NCI-H1417 treated with DMSO at 0.1 percent for 48 hours (cell line): ENCODE measurements at places on chromosomes 7 and 10.

DNA sequence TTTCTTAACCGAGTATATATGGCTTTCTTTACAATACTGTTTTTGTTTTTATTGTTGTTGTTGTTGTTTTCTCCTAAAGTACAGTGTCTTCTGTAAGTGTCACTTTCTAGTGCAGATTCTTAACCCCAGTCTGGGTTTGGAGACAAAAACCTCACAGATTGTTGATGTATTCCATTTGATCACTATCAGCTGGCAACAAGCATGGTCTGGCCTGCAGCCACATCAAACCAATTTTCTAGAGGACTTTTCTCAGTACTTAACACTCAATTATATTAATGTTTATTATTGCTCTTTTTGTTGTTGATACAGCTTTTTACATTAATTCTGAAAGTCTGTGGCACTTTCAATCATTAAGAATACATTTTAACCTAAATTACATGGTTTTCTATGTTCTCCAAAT, 17.1 kb downstream of the LRRN3 start:
- peak; percentile 80 for DNase-seq

GRCh38 chr7:45242698-45243097, 85.1 kb downstream of the RAMP3 start:
- DNase-seq = no peak

GRCh38 chr7:133887459-133887858, 239.7 kb upstream of the LRGUK start:
- DNase-seq = no peak

GRCh38 chr10:17155826-17156225, 26.2 kb upstream of the CUBN start:
- DNase-seq = no peak

- DNase-seq = no peak
Measured at GRCh38 chr10:122054048-122055025, 65.4 kb downstream of the TACC2 start.

GRCh38 chr10:42578019-42578418, 60.4 kb downstream of the ZNF33B start:
- DNase-seq = no peak

- DNase-seq = no peak
Measured at GRCh38 chr10:35611750-35612149, 6.6 kb downstream of the GJD4 start.

- no peak for DNase-seq
Measured at GRCh38 chr10:5900247-5900646, 10.2 kb downstream of the FBH1 start.

- no peak for DNase-seq
Measured at GRCh38 chr7:140393756-140394306, 4.5 kb downstream of the SLC37A3 start.

- no peak for DNase-seq
Measured at GRCh38 chr7:38066391-38066790, 111.7 kb upstream of the STARD3NL start.

- DNase-seq = no peak
Measured at GRCh38 chr10:10892290-10892875, 125.3 kb upstream of the CELF2 start.

DNA sequence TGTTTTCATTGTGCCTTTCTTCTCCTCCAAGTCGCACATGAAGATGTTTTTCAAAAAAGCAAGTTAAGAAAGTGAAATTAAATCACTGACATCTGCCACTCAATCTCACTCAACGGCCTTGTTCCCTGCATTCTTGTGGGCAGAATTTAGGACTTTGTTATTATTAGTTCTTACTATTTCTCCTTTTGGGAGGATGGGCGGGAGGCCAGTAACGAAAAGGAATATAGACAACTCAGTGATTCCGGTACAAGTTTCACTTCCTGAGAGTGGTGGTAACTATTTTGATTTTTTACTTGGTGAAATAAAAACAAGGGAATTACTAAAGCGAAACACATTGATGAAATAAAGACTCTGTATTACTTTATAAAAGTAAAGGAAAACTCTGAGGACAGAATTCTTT, 231.9 kb upstream of the HABP2 start:
- DNase-seq = no peak

DNA sequence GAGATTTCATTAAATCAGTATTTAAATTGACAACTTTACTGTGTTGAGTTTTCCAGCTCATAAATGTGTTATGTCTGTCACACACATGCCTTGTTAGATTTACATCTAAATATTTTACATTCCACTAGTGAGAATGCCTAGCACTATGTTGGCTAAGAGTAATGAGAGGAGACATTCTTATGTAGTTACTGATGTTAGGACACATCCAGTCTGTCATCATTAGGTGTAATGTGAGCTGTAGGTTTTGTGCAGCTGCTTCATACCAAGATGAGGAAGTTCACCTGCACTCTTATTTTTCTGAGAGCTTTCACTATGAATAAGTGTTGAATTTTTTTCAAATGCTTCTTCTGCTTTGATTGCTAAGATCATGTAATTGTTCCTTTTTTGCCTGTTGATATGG, 218.0 kb upstream of the IGFBP3 start:
- no peak for DNase-seq

DNA sequence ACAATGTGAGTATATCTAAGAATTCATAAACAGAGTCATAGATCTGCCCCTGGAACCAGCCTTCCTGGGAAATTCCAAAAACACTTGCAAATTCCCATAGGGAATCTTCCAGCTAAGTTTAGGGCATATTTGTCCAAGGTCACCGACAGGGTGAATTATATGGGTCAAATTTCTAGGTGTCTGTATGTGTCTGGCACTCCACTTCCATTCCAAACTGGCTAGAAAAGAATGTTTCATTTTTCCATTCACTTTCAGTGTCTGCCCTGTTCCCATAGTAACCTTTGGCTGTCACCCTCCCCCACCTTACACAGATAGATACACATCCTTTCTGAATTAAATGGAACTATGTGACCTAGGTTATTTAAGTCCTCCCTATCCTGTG, 230.9 kb downstream of the CREB5 start:
- DNase-seq = no peak

GRCh38 chr7:151735851-151736402, 141.0 kb downstream of the PRKAG2 start:
- DNase-seq = no peak

- no peak for DNase-seq
Measured at GRCh38 chr10:128062881-128063563, 63.2 kb downstream of the MKI67 start.

GRCh38 chr7:17600340-17600752, 301.9 kb downstream of the AHR start:
- no peak for DNase-seq

- no peak for DNase-seq
Measured at GRCh38 chr10:33913194-33913593, 578.7 kb upstream of the NRP1 start.

- no peak for DNase-seq
Measured at GRCh38 chr10:118669835-118670234, 74.4 kb upstream of the PRLHR start.

GRCh38 chr7:94336009-94336408, 58.7 kb upstream of the COL1A2 start:
- no peak for DNase-seq

DNA sequence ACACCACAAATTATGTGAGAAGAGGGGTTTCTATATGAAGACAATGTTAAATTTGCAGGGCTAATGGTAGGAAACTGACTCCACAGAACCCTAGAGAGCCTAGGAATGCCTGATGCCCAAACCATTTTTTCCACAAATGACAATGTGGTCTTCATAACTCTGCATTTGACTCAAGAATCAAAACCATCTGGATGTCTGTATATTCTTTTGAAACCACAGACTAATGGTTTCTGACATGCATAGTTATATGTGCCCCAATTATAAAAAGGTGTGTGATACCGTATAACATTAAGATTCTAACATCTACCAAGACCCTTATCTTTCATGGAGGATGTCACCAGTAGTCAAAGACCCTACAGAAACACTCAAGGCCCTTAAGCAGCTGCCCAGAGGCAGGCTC, 20.3 kb downstream of the SEC61G start:
- DNase-seq = no peak

GRCh38 chr10:95532536-95532935, 28.6 kb downstream of the SORBS1 start:
- no peak for DNase-seq

- no peak for DNase-seq
Measured at GRCh38 chr7:67653856-67654454, 657.3 kb downstream of the TYW1 start.

GRCh38 chr7:101127460-101128039, 646 bp downstream of the SERPINE1 start:
- no peak for DNase-seq

DNA sequence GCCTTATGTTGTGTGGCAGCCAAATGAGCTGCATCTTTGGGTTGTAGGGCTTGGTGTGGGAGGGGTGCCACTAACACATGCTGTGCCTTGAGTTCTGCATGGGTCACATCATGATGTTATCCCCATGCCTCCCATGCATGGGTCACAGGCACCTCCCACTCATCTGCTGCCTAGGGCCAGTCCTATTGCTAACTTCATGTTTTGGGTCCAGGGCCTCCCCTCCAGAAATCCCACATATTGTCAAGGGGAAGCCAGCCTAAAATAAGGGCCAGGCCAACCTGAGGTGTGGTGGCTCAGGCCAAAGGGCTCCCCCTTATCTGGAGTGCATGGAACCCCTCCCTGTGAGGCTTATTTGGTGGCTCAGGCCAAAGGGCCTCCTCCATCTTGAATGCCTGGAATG, 299.0 kb downstream of the RPS24 start:
- no peak for DNase-seq

DNA sequence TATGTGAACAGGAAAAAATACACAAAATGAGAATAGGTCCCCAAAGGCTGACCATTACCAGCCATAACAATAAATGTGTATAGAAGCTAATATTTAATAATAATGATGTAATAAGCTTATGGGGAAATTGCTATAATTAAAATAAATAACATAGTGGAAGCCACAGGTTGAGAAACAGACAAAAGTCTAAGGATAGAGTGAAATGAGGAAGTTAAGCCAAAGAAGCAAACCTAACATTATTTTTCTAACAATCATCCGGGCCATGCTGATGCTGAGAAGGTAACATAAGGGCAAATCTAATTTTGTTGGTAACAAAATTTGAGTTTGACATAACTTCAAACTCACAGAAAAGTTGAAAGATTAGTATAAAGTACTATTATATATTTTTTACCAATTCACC, 115.9 kb downstream of the MICU1 start:
- no peak for DNase-seq

DNA sequence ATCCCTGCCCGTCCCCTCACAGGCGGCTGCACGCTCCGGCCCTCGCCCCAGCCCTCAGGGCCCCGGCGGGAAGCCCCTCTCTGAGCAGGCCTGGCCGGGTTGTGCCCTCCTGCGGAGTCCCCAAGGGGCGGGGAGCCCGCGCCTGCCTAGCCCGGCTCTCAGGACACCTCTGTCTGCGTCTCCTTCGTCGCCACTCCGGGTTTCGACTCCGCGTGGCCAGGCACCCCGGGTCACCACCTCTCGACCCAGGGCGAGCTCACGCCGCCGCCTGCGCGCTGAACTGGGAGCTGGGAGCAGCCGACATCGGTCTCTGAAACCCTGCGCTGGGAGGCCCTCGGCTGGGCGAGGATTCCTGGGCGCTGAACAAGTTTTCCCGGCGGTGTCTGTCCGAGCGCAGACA, 6.2 kb upstream of the OGDHL start:
- DNase-seq = no peak

DNA sequence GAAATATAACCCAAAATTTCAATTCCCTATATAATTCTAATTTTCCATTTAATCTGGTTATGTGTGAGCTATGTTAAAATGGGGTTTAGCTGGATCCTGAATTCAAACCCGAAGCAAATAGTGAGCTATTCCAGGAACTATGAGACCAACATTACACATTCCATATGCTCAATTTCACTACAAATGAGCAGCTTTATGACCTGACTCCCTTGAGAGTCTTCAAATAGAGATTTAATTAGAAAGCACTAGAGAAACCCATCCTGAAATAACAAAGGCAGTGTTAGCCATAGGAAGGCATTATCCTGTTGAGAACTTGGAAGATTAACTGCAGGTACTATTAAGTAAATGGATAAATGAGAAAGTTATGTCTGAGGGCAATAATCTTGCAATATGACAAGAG, 890.0 kb downstream of the GRM8 start:
- no peak for DNase-seq

GRCh38 chr10:73716251-73716650, 18.3 kb upstream of the AGAP5 start:
- DNase-seq = no peak

GRCh38 chr10:104150139-104150538, 28.2 kb downstream of the SFR1 start:
- no peak for DNase-seq

- DNase-seq = no peak
Measured at GRCh38 chr10:118047157-118047719, 497 bp upstream of the RAB11FIP2 start.

DNA sequence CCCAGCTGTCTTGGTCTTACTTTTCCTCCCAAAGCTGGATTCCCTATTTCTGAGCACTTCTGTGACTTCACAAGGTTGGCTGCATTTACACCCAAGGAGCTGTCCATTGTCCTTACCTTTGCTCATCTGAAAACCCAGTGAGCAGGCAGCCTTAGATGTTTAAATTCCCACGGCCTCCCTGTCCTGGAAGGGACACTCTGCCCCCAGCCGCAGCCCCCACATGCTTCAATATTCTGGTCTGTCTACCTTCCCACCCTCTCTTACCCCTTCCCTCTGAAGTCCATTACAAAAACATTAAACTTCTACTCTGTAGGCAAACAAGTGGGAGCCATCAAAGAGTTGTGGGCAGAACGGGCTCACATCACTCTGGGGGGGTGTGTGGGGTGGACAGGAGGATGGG, 73.8 kb upstream of the EFCAB10 start:
- DNase-seq = no peak

GRCh38 chr10:81874875-81875466, at the start of gene NRG3:
Gene NRG3, plus strand, starts transcription at chr10:81875194.
- DNase-seq = no peak

GRCh38 chr10:24866604-24867583, 85.5 kb downstream of the PRTFDC1 start:
- no peak for DNase-seq

DNA sequence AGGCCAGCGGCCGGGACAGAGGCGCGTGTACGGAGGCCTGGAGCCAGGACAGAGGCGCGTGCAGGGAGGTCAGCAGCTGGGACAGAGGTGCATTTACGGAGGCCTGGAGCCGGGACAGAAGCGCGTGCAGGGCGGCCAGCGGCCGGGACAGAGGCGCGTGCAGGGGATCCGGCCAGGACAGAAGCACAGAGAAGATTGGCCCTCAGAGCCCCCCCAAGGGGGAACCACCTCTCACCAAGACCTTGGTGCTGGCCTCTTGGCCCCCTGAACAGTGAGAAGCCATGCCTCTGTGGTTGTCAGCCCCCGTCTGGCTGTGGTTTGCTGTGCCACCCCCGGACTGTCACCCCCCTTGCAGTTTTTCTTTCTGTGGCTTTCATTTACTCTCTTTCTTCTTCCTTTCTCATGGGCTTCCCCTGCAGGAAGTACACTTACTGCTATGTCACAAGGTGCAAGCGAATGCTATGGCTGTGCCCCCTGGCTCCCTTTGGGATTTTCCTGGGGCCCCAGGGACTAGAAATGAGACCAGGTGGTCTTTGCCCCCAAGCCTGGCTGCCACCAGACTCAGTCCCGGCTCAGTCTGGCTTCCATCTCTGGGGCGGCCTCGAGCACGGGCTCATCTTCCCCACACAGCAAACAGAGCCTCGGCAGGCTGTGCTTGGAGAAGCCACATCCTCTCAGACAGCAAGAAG, 41.1 kb downstream of the INSIG1 start:
- no peak for DNase-seq
